ENCODE measurements at places on chromosomes 4 and X. TPM values are rescaled to one million over a fixed set of nuclear protein-coding genes. Genes with fewer than 3 reads are reported as not detected.

The BEX2 gene
- 52.3 TPM for polyA plus RNA-seq

The SORCS2 gene
- polyA plus RNA-seq = 1.3 TPM

The CFI gene
- polyA plus RNA-seq = 47.0 TPM

The LONRF3 gene
- 4.8 TPM for polyA plus RNA-seq

The XK gene
- polyA plus RNA-seq = 0.44 TPM

The PRKG2 gene
- polyA plus RNA-seq = 0.20 TPM

The DNAAF6 gene
- not detected for polyA plus RNA-seq

Measured in adrenal gland (tissue), 19 donors.